PC-9 (cell line): ENCODE measurements at places on chromosomes 7 and 10. TPM values are rescaled to one million over a fixed set of nuclear protein-coding genes. Genes with fewer than 3 reads are reported as not detected.

The MRLN gene
- not detected in 2 replicates for total RNA-seq

The PPP1R9A gene
- total RNA-seq: 11.5 and 11.9 TPM in 2 replicates

GRCh38 chr7:129149511-129149910 lies 5.0 kb downstream of the TSPAN33 start:
- peaks cover 24% of the 10 kb centered on the region; the same call in 1 of the 2 replicates for H3K27me3 ChIP-seq
- no peak overlapping the region for H3K27ac ChIP-seq
- no peak for DNase-seq
- H3K4me1 ChIP-seq: no peaks in the 10 kb centered on the region

GRCh38 chr7:145986248-145986874 lies 130.2 kb upstream of the CNTNAP2 start:
- no peaks in the 10 kb centered on the region for H3K27me3 ChIP-seq
- no peak for DNase-seq
- no peaks in the 10 kb centered on the region for H3K4me1 ChIP-seq
- H3K4me3 ChIP-seq: no peak overlapping the region
- no peaks in the 10 kb centered on the region for H3K36me3 ChIP-seq

DNA sequence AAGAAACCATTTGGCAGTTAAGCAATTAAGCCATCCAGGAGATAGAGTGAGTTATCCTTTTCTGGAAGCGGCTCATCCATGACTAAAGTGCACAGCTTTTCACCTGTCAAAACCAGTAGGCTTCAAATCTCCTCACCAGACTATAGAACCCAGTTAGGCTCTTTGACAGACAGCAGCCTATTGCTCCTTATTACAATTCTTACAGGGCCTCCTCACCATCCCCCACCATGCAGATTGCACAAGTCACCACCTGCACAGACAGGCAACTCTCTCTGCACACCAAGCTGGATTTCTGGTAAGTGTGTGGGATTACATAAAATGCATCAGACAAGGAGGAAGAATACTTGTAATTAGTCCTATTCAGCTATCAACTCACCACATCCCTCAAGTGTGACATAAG lies 301.6 kb downstream of the SNX13 start:
- H3K27ac ChIP-seq: no peak overlapping the region
- H3K4me3 ChIP-seq: no peak overlapping the region
- H3K27me3 ChIP-seq: no peaks in the 10 kb centered on the region
- no peak for DNase-seq

GRCh38 chr7:11847336-11847735 lies 15.3 kb upstream of the THSD7A start:
- H3K36me3 ChIP-seq: no peaks in the 10 kb centered on the region
- no peak for DNase-seq
- no peak overlapping the region for H3K27ac ChIP-seq
- H3K4me1 ChIP-seq: no peaks in the 10 kb centered on the region
- H3K4me3 ChIP-seq: no peak overlapping the region
